Lung microvascular endothelial cell (primary cell): ENCODE measurements at places on chromosomes 5 and 9. TPM values are rescaled to one million over a fixed set of nuclear protein-coding genes. Genes with fewer than 3 reads are reported as not detected.

CCDC192 gene
- total RNA-seq: not detected in 2 replicates

DNA sequence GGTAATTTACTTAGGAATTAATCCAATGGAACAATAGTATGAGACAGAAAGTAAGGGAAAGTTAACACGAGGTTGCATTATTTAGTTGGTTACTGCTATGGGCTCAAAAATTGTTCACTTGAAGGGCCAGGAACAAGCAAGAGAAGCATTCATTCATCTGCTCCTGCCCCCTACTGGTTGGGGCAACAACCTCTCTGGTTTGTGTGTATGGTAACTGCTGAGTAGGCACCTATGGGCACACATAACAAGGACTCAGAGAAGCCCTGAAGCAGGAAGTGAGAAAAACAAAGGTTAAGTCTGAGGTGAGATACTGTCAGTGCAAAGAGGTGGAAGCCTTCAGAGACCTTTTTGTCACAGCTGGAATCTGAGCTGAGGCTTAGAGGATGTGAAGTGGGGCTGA is 34.4 kb upstream of the RANBP6 start:
- peak; percentile 35 for DNase-seq

CENPH gene
- total RNA-seq: 0.99 and 5.7 TPM in 2 replicates

DNA sequence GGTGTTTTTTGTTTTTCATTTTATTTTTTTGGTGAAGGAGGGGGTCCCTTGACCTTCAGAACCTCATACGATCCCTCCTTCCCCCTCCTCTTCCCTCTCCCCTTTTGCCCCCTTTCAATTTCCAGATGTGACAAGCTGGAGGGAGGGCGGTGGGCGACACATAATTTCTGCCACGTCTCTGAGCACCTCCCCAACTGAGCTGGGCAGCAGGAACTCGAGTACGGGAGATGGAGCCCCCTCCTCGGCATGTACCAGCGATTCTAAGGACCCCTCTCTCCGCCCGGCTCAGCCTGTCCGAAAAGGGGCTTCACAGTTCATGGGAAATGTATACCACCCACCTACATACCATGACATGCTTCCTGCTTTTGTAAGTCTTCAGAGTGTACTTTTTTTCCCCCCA is 52.4 kb downstream of the PRRC2B start:
- no peak for DNase-seq

DNA sequence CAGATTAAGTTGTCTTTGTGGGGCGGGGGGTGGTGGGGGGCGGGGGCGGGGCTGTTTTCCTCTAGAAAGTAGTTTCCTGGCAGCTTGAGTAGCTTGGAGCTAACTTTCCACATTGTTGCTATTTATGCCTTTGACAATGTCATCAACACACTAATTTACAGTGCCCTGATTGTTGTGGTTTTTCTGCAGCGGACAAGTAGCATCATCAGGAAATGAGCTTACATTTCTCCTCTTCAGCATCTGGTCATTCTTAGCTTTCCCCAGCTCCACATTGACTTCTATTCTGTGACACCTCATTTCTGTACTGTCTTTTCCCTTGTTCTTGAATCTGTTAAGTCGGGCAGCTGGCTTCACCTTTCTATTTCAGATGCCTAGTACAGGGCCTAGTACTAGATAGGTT is 112.3 kb upstream of the RAD23B start:
- no peak for DNase-seq

GCNT1 gene
- total RNA-seq: 5.0 and 11.1 TPM in 2 replicates
